ENCODE measurements at places on chromosomes 11 and 22.

DNA sequence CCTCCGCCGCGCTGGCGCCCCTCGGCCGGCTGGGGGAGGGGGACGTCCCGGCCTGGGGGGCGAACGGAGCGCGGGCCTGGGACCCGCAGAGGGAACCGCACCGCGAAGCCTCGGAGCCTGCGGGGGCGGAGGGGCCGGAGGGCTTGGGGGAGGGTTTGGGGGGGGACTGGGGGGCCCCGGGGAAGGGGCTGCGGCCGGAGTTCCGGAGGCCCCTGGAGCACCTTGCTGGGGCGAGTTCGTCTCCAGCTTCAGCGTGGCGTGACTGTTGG lies 261 bp upstream of the SCT start:
- no peak for DNase-seq

GRCh38 chr11:98895936-98896335 lies 124.8 kb upstream of the CNTN5 start:
- DNase-seq = no peak

DNA sequence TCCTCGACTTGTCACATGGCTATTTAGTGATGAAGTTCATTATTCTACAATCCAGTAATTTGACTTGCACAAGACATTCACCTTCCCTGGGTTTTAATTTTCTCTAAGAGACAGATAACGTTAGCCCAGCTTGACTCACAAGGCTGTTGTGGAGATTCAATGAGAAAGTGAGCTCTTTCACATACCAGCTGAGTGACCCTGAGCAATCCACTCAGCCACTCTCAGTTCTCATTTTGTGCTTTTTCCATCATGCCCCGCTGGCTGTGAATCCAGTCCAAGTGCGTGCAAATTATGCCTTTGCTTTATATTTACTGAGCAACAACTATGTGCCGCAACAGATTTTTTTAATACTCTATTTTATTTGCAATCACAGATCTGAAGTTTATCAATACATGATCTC lies 176.5 kb downstream of the LARGE1 start:
- no peak for DNase-seq

DNA sequence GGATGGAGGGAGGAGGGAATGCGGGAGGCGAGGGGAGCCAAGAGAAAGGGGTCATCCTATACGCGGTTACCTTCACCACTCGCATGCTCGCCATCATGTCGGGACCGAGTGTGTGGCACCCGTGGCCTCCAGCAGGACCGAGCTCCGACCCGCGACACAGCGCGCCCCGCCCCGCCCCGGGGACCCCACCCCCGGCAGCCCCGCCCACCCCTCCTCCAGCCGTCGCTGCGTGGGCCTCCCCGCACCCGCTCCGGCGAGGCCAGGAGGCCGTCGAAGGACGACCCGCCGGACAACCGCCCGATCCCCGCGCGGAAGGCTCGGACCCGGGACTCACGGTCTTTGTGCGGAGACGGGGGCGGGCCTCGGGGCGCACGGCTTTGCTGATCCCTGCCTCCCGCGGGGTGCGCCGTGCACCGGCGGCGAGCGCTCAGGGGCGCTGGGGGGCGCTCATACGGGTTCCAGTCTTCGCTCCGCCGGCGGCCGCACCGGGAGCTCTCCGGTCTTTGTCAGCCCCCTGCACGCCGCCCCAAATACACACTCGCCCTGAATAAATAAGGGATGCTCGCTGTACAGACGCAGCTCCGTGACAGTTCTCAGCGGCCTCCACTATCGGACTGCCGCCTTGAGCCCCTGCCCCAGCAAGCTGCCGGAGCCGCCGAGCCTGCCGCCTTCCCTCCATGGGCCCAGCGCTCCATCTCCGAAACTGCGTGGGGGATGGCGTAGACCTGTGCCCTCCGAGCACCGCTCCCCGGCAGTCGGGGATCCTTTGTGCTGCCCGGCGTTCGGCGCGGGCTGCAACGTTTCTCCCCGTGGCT lies at the start of gene UBE2L6:
Gene UBE2L6, minus strand, starts transcription at position 158 of the 815 bp plus-strand sequence. Its CDS starts 61 bp downstream, at position 97.
- DNase-seq = peak; percentile 79

DNA sequence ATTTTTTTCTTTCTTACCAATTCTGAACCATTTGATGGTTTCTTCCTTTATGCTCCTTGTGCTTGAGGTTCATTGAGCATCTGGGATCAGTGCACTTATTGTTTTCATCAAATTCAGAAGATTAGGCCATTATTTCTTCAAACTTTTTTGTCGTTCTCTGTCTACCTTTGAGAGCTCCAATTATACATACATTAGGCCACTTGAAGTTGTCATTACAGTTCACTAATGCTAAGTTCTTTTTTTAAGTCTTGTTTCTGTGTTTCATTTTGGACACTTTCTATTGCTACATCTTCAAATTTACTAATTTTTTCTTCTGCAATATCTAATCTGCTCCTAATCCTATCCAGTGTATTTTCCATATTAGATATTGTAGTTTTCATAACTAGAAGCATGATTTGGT lies 40.8 kb downstream of the CDPF1 start:
- no peak for DNase-seq

- no peak for DNase-seq
Observed at GRCh38 chr11:132941024-132941646, 591.2 kb downstream of the OPCML start.

DNA sequence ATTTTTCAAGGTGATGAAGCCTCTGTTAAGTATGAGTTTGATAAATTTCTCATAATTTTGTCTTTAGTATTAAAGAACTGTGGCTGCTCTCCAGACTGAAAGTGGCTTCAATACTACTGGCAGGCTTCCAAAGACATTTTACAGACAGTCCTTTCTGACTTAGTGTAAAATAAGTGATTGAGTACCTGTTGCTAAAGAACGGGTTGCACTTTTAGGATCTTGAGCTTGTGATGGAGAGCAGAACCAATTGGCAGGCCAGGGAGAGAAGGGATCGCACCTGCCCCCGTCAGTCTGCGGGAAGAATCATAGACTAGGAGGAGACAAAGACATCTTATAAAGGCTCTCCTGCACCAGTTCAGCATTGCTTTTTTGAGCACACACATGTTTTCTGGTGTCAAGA lies 4.4 kb downstream of the NCAM1 start:
- DNase-seq = no peak
